Tibial nerve (tissue), 4 donors: ENCODE measurements at places on chromosomes 6 and 20.

DNA sequence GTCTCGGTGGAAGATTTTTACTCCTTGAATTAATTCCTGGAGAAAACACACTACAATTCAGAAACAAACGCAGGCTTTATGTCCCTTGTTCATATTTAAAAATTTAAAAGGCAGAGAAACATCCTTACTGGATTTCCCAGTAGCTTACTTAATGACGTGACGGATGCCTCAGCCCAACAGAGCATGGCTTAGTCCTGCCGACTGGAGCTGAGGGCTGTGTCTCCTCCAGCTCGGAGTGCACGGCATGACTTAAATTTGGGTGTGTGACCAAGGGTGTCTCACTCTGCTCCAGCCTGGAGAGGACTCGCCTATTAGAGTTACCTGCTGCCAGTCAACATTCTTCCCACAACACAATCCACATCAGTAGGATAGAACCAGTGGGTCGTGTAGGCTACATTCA, 107.1 kb downstream of the PSMB1 start:
- DNase-seq = no peak
- H3K27ac ChIP-seq = peak overlapping the region; percentile 17
- H3K4me3 ChIP-seq = no peak overlapping the region
- no peaks in the 10 kb centered on the region for H3K4me1 ChIP-seq
- H3K36me3 ChIP-seq = no peaks in the 10 kb centered on the region

DNA sequence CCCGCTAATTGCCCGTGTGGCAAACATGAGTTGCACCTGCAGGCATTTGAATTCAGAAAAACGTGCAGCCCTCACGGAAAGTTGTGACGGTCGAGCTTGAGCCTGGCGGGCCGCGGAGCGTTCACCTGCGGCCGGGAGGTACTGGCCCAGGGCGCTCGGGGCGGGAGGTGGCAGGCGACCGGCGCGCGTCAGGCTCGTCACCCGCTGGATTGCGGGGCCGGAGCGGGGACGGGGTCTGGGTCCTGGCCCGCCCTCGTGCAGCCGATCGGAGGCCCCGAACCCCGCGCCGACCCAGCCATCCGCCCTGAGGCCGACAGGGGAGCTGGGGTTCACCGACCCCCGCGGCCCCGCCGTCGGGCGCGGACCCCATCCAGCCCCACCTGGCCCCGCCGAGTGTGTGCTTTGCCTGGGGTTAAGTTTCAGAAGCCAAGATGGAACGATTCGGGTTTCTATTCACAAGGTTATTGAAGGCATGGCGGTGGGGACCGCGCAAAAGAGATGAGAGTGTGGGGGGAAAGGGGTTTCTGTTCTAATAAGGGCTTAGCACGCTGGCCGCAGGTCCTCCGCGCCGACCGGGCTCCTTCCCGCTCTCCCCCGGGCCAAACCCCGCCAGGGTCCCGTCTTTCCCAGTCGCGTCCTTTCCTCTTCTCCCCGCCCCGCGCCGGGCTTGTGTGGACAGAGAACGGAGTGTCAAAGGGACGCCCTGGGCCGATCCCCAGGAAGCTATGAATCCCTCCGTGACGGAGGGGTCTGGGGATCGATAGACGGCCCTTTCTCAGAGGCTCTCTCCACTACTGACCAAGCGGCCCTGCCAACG, 1.6 kb upstream of the HEY2 start:
- H3K27ac ChIP-seq = peak overlapping the region; percentile 69
- H3K27me3 ChIP-seq = peaks cover 25% of the 10 kb centered on the region
- H3K36me3 ChIP-seq = no peaks in the 10 kb centered on the region
- peaks cover 4% of the 10 kb centered on the region for H3K4me1 ChIP-seq
- peak overlapping the region; percentile 77 for H3K4me3 ChIP-seq

GRCh38 chr6:27994616-27995015, 37.6 kb downstream of the OR2B6 start:
- no peak overlapping the region for H3K27ac ChIP-seq
- DNase-seq = no peak
- H3K27me3 ChIP-seq = no peaks in the 10 kb centered on the region
- no peaks in the 10 kb centered on the region for H3K36me3 ChIP-seq
- H3K4me1 ChIP-seq = no peaks in the 10 kb centered on the region

DNA sequence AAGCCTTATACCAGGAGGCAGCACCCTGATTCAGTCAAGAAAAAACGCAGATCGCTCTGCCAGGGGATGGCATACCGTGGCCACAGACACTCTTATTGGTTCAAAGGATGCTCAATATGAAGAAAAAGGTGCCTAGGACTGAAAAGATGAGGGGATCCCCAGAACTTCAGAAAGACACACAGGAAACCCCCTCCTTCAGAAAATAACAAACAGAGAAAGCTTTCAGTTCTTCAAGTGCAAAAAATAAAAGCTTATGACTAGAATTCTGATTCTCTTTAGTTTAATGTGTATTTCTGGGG, 17.7 kb upstream of the MYB start:
- H3K36me3 ChIP-seq = no peaks in the 10 kb centered on the region
- no peak overlapping the region for H3K27ac ChIP-seq
- H3K4me1 ChIP-seq = no peaks in the 10 kb centered on the region
- DNase-seq = no peak
- H3K27me3 ChIP-seq = no peaks in the 10 kb centered on the region
- H3K4me3 ChIP-seq = no peak overlapping the region

DNA sequence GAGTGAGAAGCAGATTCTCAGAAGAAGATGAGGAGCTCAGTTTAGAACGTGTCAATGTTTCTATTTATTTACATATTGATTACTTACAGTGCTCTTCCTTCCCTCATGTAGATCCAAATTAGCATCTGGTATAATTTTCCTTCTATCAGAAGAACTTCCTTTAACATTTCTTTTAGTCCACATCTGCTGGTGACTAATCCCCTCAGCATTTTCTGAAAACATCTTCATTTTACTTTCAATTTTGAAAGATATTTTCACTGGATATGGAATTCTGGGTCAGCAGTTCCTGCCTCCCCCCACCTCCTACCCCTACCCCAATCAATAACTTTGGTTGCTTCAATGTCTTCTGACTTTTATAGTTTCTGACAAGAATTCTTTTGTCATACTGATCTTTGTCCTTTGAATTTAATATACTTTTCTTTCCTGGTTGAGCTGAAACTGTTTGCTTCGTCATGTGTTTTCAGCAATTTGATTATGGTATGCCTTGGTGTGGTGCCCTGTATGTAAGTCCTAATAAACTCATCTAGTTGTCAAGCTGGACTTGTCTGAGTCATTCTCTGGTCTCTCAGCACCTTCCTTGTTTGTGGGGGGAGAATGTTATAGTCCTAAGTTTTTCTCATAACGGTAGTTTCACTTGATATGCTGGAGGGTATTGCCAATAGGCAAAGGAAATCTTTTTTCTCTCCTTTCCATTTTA, 57.0 kb downstream of the SMPDL3A start:
- no peak overlapping the region for H3K27ac ChIP-seq
- H3K36me3 ChIP-seq = no peaks in the 10 kb centered on the region
- H3K27me3 ChIP-seq = no peaks in the 10 kb centered on the region
- DNase-seq = no peak
- H3K4me3 ChIP-seq = no peak overlapping the region

GRCh38 chr6:63487103-63487813, 85.0 kb upstream of the LOC128125822 start:
- H3K4me3 ChIP-seq = no peak overlapping the region
- H3K4me1 ChIP-seq = no peaks in the 10 kb centered on the region
- H3K27me3 ChIP-seq = no peaks in the 10 kb centered on the region
- no peak for DNase-seq

GRCh38 chr6:150800674-150801314, 64.7 kb upstream of the MTHFD1L start:
- H3K36me3 ChIP-seq = no peaks in the 10 kb centered on the region
- no peaks in the 10 kb centered on the region for H3K4me1 ChIP-seq
- H3K27ac ChIP-seq = no peak overlapping the region

GRCh38 chr6:64672651-64673050, 1034.4 kb downstream of the EYS start:
- H3K4me1 ChIP-seq = no peaks in the 10 kb centered on the region
- H3K4me3 ChIP-seq = no peak overlapping the region
- no peak for DNase-seq
- H3K27ac ChIP-seq = no peak overlapping the region
- no peaks in the 10 kb centered on the region for H3K36me3 ChIP-seq

GRCh38 chr20:64245746-64246595, 9.6 kb upstream of the PCMTD2 start:
- no peaks in the 10 kb centered on the region for H3K36me3 ChIP-seq
- H3K4me1 ChIP-seq = no peaks in the 10 kb centered on the region
- H3K27me3 ChIP-seq = peaks cover 10% of the 10 kb centered on the region
- H3K27ac ChIP-seq = no peak overlapping the region

GRCh38 chr6:89566008-89566800, 72.3 kb downstream of the LYRM2 start:
- no peak for DNase-seq
- H3K4me1 ChIP-seq = no peaks in the 10 kb centered on the region
- H3K27ac ChIP-seq = no peak overlapping the region
- H3K27me3 ChIP-seq = no peaks in the 10 kb centered on the region

GRCh38 chr6:63347599-63347998, 27.8 kb upstream of the LGSN start:
- DNase-seq = no peak
- no peak overlapping the region for H3K4me3 ChIP-seq
- no peaks in the 10 kb centered on the region for H3K4me1 ChIP-seq
- H3K27ac ChIP-seq = no peak overlapping the region

GRCh38 chr6:108951351-108951953, 103.2 kb downstream of the ARMC2 start:
- H3K4me1 ChIP-seq = no peaks in the 10 kb centered on the region
- H3K4me3 ChIP-seq = no peak overlapping the region
- no peak for DNase-seq
- no peaks in the 10 kb centered on the region for H3K36me3 ChIP-seq
- no peak overlapping the region for H3K27ac ChIP-seq

DNA sequence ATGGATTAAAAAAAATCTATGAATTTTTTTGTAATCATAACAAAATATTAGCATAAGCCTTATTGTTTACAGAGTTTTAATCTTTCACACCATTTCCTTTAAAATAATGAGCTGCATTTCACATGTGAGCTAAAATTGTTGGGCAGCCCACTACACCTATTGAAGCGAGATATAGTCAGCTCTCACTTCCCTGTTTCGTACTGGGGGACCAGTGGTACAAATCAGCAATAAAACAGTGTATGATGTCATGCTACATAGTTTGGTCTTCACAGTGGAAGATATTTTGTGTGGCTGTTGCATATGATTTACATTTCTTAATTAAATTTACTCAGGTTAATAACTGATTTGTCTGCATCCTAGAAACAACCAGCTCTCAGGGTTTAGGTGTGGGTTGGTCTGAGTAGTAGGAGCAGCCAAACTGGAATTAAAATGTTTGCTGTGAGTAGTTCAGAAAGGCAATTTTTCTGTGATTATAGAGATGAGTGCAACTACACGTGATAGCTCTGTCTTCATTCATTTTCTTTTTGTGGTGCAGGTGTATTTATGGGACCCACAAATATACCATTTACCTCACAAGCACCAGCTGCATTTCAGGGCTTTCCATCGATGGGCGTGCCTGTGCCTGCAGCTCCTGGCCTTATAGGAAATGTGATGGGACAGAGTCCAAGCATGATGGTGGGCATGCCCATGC, 99.3 kb downstream of the B3GAT2 start:
- no peak for DNase-seq
- H3K27ac ChIP-seq = no peak overlapping the region
- H3K36me3 ChIP-seq = peaks cover 8% of the 10 kb centered on the region
- H3K27me3 ChIP-seq = no peaks in the 10 kb centered on the region

DNA sequence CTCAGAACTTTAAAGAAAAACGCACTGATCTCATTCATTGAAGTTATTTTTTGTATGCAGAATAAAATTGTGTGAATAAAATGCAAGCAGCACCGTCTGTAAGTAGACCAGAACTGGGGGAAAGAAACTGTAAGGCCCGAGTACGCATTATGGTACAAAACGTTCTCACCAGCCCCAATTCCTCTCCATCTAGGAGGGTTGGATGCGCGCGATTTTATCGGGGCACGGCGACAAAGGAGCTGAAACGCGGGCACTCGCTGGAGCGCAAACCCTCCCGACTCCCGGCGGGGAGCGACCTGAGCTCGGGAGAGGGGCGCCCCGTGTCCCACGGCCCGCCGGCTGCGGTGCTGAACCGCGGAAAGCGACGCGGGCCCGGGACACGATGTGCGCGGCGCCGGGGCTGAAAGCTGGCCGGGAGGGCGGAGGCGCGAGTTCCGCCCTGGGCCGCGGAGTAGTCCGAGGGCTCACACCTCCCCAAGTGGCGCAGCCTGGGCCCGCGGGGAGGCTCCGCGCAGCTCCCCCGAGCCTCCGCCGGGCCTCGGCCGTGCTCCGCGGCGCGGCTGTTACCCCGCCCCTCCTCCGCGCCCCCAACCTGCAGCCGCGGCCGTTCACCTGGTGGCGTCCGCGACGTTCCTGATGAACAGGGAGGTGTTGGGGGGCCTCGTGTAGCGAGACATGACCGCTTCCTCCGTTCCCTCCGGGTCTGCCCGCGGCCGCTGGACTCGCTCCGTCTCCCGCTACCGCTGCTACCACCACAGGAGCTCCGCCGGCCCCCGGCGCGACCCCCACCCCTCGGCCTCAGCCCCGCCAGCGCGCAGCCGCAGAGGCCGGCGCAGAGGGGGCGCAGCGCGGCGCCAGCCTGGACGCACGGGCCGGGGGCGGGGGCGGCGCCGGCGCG, at the start of gene SRSF12:
Gene SRSF12, minus strand, starts transcription at position 861 of the 898 bp plus-strand sequence. Its CDS starts 184 bp downstream, at position 677.
- DNase-seq = no peak
- H3K36me3 ChIP-seq = peaks cover 5% of the 10 kb centered on the region
- peak within 1 kb of the TSS; percentile 2 for H3K27ac ChIP-seq
- peaks cover 10% of the 10 kb centered on the region for H3K4me1 ChIP-seq
- no peaks in the 10 kb centered on the region for H3K27me3 ChIP-seq

- H3K4me1 ChIP-seq = no peaks in the 10 kb centered on the region
- H3K36me3 ChIP-seq = no peaks in the 10 kb centered on the region
- H3K4me3 ChIP-seq = no peak overlapping the region
These were observed 26.3 kb downstream of the FAM110A start for GRCh38 chr20:859751-860231.

DNA sequence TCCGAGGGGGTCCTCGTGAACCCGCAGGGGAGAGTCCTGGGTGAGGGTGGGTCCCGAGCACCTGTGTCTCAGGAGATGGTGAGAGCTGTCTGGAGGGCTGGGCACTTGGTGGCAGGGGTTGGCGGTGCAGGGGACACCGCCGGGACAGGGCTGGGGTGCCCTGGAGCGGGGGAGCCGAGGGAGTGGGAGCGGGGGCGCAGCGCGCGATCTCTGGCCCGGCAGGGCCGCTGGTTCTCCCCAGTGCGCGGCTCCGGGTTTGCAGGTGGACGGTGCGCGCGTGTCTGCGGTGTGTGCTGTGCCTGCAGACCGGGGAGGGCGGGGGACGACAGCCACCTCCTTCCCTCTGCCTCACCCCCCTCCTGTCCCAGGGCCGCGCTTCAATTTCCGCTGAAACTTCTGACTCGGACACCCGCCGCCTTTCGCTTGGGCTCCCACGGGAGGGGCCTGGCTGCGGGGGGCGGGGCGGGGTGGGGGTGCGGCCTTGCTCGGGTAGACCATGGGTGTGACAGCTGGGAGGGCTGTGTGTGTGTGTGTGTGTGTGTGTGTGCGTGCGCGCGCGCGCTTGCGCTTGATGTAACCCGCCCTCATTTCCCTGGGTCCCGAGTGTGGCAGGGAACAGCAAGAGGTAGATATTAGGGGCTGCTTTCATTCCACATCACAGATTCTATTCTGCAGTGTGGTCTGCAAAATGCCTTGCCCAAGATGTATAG, 1.2 kb downstream of the TRIB3 start:
- DNase-seq = peak; percentile 32
- no peaks in the 10 kb centered on the region for H3K36me3 ChIP-seq
- H3K27me3 ChIP-seq = no peaks in the 10 kb centered on the region
- H3K4me3 ChIP-seq = peak overlapping the region; percentile 63
- H3K27ac ChIP-seq = peak overlapping the region; percentile 63

GRCh38 chr6:12621754-12622153, 94.8 kb upstream of the PHACTR1 start:
- no peak overlapping the region for H3K27ac ChIP-seq
- H3K4me3 ChIP-seq = no peak overlapping the region
- DNase-seq = no peak
- no peaks in the 10 kb centered on the region for H3K27me3 ChIP-seq
